ENCODE measurements at places on chromosomes 6 and 20.
A peak's percentile ranks its signal among the peaks of the same experiment; 100 is the strongest.

DNA sequence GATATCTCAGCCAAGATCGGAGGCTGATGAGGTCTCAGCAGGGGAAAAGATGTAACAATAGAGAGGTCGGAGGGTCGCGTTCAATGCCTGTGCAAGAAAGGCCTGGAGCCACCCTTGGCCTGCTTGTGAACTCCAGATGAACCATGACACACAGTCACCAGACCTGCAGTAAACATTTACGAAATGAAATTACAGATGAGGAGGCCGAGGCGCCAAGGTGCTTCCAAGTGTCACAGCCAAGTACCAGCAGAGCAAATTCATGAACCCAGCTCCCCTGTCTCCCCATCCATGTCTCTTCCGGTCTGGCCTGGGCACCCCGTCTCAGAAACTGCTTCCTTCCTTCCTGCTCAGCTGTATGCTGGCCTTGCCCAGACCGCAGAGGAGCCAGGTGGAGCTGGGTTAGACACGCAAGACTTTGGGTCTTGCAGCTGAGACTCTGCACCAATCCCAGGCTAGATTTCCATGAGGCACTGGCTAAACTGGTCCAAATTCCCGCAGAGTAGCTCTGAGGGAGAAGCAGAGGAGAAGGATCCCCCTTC lies 48.1 kb downstream of the CHMP4B start:
- DNase-seq, result no peak
- no peak overlapping the region for H3K27ac ChIP-seq
- H3K27me3 ChIP-seq, result no peaks in the 10 kb centered on the region

GRCh38 chr20:14245368-14245970 lies 91.9 kb downstream of the FLRT3 start:
- no peak overlapping the region for H3K27ac ChIP-seq
- no peaks in the 10 kb centered on the region for H3K27me3 ChIP-seq

DNA sequence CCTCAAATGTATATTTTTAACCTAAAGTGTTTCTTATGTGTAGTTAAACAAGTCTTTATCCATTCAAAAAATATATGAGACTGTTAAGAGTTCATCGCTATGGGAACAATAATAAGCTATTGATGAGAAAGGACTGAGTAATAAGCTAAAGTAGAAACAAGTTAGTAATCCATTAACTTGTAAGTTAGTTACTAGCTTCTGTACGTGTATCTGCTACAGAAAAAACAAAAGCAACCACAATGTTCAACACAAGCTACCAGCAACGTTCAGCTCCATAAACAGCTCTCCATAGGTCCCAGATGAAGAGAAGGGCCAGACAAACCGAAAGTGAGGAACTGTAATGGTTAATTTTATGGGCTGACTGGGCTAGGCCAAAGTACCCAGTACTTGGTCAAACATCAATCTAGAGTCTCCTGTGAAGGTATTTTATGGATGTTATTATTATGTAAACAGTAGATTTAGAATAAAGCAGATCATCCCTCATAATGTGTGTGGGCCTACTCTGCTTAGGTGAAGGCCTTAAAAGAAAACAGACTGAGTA lies 33.8 kb upstream of the FAM135A start:
- DNase-seq, result peak; percentile 55
- H3K4me3 ChIP-seq, result no peak overlapping the region
- peaks cover 14% of the 10 kb centered on the region for H3K4me1 ChIP-seq
- H3K36me3 ChIP-seq, result no peaks in the 10 kb centered on the region

DNA sequence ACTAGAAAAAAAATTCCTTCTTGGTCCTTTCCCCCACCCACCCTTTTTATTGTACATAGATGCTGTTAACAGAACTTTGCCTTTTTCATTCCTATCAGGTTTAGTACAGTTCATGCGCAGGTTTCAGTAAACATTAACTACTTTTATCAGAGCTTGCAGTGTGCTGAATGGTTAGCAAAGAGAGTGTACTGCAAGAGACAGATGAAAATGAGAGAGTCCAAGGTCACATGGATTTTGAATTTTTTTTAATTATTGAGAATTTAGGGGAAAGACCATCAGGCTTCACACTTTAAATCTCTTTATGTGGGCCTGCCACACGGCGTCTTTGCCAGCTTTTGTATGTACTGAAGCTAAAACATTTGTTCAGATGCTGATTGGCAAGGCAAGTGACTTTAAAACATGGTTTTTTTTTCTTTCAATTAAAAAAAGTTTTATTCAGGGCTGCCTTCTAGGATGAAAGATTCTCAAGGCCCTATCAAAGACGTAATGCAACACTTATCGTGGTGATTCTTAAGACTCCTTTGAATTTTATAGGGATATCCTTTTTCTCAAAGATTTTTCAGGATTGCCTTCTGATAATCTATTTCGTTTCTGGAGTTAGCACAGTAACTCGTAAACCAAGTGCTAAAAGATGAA lies 32.2 kb downstream of the RREB1 start:
- H3K4me3 ChIP-seq, result peak overlapping the region; percentile 46
- H3K27ac ChIP-seq, result peak overlapping the region; percentile 95
- no peaks in the 10 kb centered on the region for H3K27me3 ChIP-seq
- DNase-seq, result peak; percentile 70
- H3K36me3 ChIP-seq, result no peaks in the 10 kb centered on the region

DNA sequence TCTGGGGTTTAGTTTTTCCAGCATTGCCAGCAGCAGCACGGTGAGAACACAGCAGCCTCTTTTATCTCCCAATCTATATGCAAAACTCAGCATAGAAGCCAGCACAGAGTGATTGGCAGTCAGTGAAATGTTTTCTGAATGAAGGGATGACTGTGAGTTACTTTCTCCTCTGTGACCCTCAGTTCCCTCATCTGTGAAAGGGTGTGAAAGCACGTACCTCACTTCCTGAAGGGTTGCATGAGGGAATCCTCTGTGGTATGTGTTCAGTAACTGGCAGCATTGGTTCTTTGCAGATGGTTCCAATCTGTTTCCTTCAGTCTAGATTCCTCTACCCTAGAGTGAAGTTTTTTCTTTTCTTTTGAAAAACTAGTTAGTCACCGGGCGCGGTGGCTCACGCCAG lies 40.0 kb downstream of the EFCAB8 start:
- no peaks in the 10 kb centered on the region for H3K36me3 ChIP-seq
- no peak for DNase-seq
- H3K4me3 ChIP-seq, result no peak overlapping the region

All from large intestine (tissue), 12 donors.